ENCODE measurements at places on chromosomes 6 and 20.

DNA sequence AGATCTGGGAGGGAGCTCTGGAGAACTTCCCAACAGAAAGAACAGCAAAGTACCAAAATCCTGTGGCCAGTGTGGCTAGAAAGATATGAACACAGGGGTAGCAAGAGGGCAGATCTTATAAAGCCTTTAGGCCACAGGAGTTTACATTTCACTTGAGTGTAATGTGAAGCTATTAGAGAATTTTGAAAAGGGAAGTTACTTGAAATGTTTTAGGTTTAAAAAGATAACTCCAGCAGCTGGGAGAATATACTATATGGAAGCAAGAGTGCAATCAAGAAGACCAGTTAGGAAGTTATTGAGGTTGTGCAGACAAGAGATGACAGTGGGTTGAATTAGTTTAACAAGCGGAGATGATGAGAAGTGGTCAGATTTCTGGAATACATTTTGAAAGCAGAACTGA, 7.9 kb downstream of the SUPT3H start:
- DNase-seq: no peak

GRCh38 chr6:82337688-82338257, 25.8 kb upstream of the TPBG start:
- no peak for DNase-seq

- DNase-seq: no peak
Measured at GRCh38 chr20:58613061-58613854, 37.8 kb upstream of the STX16 start.

DNA sequence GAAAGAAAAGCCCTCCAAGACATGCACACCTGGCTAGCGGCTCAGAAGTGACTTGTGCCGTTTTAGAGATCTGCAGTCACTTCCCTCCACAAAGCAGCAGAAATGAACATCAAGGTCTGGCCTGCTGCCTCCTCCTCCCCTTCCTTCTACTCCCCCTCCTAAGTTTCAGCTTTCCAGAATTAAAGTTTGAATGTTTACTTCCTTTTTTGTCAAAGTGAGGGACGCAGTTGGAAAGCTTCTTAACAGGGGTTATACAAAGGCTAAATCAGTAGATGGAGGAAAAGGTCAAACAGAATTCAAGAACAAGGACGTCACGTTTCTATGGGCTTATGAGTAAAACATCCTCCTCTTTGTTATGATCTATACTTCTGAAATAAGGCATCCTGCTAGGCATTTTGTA, 227.7 kb downstream of the SLC35F1 start:
- DNase-seq: no peak

DNA sequence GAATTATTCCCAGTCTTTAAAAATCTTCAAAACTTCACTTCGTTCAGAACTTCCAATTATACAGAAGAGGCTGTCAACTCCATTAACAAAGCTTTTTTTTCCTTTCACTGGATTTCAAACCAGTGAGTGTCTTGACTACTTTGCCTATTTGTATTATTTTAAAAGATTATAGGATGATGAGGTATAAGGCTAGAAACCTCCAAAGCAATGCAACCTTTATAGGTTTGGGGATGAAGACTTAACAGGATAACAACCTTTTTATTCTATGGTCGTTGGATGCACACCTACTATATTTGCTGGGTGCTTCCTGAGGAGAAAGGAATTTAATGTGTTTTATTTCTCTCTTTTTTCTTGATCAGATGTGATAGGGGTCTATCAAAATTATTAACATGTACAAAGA, 1.9 kb upstream of the OVOL2 start:
- no peak for DNase-seq

- no peak for DNase-seq
Measured at GRCh38 chr20:5719861-5720403, 30.3 kb upstream of the SHLD1 start.

DNA sequence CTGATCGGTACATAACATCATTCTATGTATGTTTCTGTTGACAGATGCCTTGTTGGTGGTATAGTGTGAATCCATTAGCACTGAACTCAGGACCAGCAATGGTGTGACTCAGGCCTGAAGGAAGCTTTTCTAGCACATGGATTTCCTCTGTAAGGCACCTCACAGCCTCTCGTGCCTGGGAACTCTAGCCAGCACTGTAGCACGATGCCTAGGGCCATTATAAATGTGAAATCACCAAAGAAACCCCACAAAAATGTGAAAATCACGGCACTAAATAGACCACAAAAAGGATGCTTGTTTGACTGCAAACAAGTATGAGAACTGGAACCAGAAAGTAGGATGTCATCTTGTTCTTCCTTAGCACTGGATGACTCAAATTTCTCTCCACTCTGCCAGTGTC, 63.7 kb upstream of the NKX2-2 start:
- no peak for DNase-seq

- DNase-seq: no peak
Measured at GRCh38 chr20:6877633-6878032, 110.1 kb downstream of the BMP2 start.
